ENCODE measurements at places on chromosomes 13 and 19.
A peak's percentile ranks its signal among the peaks of the same experiment; 100 is the strongest.

DNA sequence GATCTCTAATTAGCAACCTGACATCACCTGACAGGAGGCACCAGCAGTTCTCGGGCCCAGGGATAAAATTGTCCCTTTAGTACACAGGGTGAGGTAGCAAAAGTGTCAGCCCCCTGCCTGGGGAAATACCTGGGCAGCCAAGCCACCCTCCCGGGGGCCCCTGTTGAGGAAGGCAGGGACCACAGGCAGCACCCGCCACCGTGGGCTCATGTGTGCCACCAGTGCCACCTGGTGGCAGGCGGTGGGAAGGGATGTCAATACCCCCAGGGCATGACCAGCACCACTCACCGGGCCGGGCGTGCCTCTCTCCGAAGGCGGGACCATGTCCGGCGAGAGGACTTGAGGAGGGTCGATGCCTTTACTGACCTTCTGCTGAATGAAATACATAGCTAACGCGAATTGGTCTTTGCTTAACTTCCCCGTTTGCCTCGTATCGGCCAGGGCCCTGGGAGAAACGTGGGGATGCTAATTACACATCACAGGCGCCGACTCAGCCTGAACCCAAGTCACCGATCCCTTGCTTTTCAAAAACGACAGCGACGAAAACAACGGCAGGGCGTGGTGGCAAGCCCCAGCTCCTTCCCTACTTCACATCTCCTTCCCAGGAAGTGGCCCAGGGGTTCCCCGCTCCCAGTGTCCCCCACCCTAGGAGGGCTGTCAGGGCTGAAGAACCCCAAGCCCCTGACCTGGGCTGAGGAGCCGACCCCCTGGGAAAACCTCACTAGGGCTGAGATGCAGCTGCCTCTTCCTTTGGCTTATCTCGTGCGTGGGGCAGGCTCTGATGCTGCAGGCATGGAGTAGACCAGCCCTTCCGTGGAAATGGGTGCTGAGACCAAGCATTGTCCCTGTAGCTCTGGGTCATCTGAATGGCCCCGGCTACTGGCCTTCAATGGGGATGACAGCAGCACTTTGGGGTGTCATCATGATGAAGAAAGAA, 53.8 kb downstream of the EPS15L1 start:
- peak; percentile 56 for DNase-seq

GRCh38 chr13:27171244-27171826, at the start of gene USP12:
Gene USP12 (minus strand): TSS chr13:27171811. CDS start chr13:27171639, 172 bp downstream.
- DNase-seq = peak; percentile 36

- peak; percentile 96 for DNase-seq
Measured at GRCh38 chr19:12779162-12779993, 4.0 kb upstream of the HOOK2 start.

DNA sequence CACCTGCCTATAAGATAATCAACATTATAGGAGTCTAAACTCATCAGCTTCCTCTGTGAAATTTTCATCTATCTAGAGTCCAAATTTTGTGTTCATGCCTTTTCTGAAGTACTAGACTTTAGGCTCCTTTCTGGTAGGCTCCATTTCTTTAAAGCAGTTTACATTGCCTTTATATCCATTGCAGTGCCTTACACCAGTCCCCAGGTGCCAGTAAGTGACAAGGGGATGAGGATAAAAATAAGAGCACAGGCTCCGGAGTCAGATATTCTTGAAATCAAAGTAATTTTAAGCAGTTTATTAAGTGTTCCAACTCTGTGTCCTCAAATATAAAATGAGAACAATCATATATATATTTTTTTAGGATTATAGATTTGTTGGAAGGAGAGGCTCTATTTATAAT, 10.6 kb upstream of the CYSLTR2 start:
- no peak for DNase-seq

- peak; percentile 79 for DNase-seq
Measured at GRCh38 chr13:109271555-109272541, 514.5 kb downstream of the IRS2 start.

- DNase-seq = peak; percentile 76
Measured at GRCh38 chr19:51729781-51730180, 6.0 kb upstream of the HAS1 start.

DNA sequence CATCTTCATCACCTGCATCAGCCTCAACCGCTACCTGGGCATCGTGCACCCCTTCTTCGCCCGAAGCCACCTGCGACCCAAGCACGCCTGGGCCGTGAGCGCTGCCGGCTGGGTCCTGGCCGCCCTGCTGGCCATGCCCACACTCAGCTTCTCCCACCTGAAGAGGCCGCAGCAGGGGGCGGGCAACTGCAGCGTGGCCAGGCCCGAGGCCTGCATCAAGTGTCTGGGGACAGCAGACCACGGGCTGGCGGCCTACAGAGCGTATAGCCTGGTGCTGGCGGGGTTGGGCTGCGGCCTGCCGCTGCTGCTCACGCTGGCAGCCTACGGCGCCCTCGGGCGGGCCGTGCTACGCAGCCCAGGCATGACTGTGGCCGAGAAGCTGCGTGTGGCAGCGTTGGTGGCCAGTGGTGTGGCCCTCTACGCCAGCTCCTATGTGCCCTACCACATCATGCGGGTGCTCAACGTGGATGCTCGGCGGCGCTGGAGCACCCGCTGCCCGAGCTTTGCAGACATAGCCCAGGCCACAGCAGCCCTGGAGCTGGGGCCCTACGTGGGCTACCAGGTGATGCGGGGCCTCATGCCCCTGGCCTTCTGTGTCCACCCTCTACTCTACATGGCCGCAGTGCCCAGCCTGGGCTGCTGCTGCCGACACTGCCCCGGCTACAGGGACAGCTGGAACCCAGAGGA, 2.6 kb downstream of the P2RY11 start:
- DNase-seq = no peak

DNA sequence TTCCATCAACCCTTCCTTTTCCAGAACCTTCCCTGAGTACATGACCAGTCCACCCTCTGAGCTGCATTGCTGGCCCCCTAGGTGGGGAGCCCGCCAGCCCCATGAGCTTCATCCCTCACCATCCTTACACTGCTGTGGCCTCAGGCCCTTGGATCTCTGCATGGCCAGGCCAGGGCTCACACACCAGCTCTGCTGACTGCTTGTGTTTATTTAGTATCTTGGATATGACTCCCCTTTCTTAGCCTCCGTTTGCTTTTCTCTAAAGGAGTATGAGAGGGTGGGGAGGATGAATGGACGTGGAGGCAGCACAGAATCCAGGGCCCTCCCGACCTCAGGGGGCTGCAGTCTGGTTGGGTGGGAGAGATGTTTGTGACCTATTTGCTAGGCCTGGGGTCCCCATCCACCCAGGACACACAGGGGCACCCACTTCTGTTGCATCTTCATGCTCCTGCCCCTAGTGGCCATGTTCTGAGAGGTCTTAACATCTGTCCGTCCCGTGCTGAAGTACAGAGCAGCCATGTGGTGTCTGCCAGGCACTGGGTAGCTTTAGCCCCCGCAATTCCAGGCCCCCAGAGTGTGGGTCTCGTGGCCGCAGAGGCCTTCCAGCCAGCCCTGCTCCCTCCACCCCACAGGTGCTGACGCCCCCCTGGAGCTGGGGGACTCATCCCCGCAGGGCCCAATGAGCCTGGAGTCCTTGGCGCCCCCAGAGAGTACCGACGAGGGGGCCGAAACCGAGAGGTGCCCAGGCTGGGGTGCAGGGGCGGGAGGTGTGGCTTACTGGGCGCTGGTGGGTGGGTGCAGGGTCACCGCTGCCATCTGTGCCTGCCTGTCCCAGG, 13.0 kb downstream of the ARHGEF1 start:
- DNase-seq = no peak

DNA sequence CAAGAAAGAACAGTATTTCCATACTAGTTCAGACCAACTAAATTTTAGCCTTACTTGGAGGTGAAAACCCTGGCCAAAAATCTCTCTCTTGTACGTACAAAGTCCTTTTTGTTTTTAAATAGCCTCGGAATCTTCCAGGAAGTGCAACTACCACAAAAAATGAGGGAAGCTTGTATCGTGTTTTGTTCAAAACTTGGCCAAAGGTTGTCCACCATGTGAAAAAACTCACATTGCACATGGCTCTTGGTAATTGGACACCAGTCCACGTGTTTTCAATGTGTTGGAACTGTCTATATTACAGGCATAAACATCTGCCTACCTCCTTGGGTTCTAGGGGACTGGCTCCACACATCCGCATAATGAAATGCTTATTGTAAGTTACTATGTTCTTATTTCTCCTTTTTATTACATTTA, 15.2 kb upstream of the STRN4 start:
- DNase-seq = peak; percentile 75

GRCh38 chr19:55099557-55100506, 17.6 kb downstream of the PPP1R12C start:
- DNase-seq = no peak

GRCh38 chr19:5985098-5985783, 7.3 kb upstream of the RANBP3 start:
- peak; percentile 63 for DNase-seq

DNA sequence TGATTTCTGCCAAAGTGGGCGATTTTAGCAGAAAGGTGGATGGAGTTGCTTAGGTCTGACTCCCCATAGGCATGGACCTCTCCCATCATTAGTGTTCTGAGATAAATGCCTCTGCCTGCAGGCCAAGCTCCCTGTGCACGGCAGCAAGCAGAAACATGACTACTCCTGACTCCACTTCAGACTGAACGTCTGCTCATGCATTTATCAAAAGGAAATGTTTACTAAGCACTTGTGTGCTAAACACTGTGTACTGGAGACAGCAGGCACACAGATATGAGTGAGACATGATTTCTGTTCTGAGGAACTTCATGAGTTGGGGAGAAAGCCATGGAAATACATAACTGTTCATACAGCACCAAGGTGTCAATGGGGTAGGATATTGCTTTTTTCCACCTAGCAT, 149.6 kb downstream of the MIPEP start:
- DNase-seq = peak; percentile 8

GRCh38 chr19:30160426-30160825, 211.8 kb upstream of the ZNF536 start:
- DNase-seq = no peak

All from cardiac fibroblast (primary cell).